Activated T-helper 1 cell treated with anti-CD3 and anti-CD28 coated beads, Interleukin-12 subunit alpha, Interleukin-12 subunit beta, Interleukin-2, Interleukin-4 antibody, amounts not matched to agents 30 ng/mL and 10 ng/mL and 1 ng/mL, durations not matched to agents 14 hours and 24 hours and 36 hours (primary cell): ENCODE measurements at places on chromosomes 2 and 18. TPM values are rescaled to one million over a fixed set of nuclear protein-coding genes. Genes with fewer than 3 reads are reported as not detected.
A peak's percentile ranks its signal among the peaks of the same experiment; 100 is the strongest.

Gene SULT1C2
- total RNA-seq, result not detected in 2 replicates

Gene RTP5
- not detected in 2 replicates for total RNA-seq

Gene SCYGR4
- total RNA-seq, result not detected in 2 replicates

Gene WNT10A
- total RNA-seq, result 0.10 and 0.18 TPM in 2 replicates

Gene UGT1A3
- total RNA-seq, result not detected in 2 replicates

Gene TNFAIP6
- total RNA-seq, result not detected in 2 replicates

Gene RSAD2
- total RNA-seq, result 2.2 and 2.4 TPM in 2 replicates

Gene HOXD1
- total RNA-seq, result not detected in 2 replicates

Gene GPR148
- not detected in 2 replicates for total RNA-seq

Gene EFR3B
- total RNA-seq, result 0.21 and 0.22 TPM in 2 replicates

Gene COBLL1
- total RNA-seq, result not detected in 2 replicates

Gene C2orf78
- not detected in 2 replicates for total RNA-seq

- DNase-seq, result no peak
Measured at GRCh38 chr2:204693262-204693661, 148.0 kb downstream of the PARD3B start.

- no peak for DNase-seq
Measured at GRCh38 chr2:45342-46130, 769 bp downstream of the FAM110C start.

- DNase-seq, result no peak
Measured at GRCh38 chr2:204074456-204074855, 137.9 kb downstream of the ICOS start.

DNA sequence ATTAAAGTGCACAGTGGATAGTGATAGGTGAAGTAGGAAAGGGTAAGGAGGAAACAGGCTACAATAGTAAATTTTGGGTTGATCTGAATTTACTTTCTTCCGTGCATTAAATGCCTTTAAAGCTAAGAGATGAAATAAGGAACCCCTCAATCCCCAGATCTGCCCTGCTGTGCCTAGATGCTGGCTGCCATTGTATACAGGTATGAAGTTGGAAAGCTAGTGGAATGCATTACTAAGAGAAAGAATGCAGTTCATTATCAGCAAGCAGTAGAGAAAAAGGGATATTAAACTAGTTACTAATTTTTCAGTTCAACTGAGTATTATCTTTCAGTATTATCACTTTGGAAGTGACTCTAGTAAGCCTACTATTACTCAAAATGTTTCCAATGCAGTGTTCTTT is 93.3 kb downstream of the WDPCP start:
- DNase-seq, result no peak

DNA sequence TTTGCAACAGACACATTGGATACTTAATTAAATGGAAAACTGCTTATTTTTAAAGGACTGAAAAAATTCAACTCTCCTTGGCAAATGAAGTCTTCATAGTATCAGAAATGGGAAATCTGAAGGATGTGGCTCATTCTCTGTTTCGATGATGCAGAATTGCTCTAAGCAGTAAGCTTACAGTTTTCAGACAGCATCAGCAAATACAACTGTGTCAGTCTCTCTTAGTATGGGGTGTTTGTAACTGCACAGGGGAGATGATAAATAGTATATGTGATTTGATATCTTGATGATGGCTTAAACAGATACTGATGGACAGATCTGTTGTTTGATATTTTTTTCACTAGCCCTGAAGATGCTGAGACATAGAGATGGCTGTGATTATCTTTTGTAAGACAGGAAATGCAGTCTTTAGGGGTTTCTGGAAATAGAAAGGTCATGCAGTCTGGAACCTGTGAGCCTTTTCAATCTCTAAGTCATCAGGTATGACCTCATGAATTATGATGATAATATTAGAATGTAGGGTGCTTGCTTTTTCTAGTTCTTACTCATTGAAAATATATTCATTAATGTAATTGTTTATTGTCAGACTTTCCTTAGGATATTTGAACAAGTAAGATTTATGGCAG is 84.2 kb downstream of the SLC4A10 start:
- no peak for DNase-seq

DNA sequence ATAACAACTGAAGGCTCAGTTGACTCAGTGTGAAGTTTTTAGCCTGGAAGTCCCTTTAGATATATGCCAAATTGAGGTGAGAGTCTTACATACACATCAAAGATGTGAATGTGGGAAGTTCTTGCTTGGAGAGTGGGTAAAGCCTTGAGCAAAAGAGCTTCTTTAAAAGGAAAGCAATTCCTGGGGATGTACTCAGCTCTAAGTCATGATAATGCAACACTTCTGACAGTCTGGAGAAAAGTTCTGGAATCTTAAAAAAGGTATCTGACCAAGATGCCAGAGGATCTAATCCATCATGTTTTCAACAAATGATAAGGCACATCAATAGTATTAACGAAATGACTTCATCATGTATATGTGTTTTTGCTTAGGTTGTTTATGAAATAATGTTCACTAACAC is 351.2 kb downstream of the CDH19 start:
- DNase-seq, result no peak

GRCh38 chr2:219252900-219253752 is at the start of gene TUBA4B:
TUBA4B (plus strand) TSS chr2:219253243; CDS start chr2:219253408, 165 bp downstream.
- peak; percentile 59 for DNase-seq

- DNase-seq, result no peak
Measured at GRCh38 chr2:32671885-32672533, 44.2 kb downstream of the TTC27 start.

DNA sequence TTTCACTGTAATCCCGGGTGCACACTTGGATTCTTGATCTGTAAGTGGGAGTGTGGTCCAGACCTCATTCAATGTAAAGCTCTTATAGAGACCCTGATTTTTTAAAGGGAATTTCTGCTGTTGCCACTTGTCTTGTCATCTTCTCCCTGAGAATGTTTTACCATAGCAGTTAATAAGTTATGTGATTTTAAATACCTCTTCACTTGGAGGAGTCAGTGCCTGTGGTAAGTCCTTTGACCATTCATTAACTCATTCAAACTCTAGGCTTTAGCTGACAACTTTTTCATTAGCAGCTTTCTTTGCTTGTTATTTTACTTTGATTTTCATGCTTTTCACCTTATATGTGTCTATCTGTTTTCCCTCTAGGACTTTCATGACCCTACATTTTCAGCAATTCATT is 51.3 kb downstream of the FMNL2 start:
- no peak for DNase-seq
